Smooth muscle cell of the umbilical artery (primary cell): ENCODE measurements at places on chromosomes 16 and 17. TPM values are rescaled to one million over a fixed set of nuclear protein-coding genes. Genes with fewer than 3 reads are reported as not detected.

C1QTNF1 gene
- 271 and 283 TPM in 2 replicates for total RNA-seq

SEZ6L2 gene
- total RNA-seq, result 18.4 and 37.0 TPM in 2 replicates

TBC1D3H gene
- total RNA-seq, result not detected in 2 replicates

TERB1 gene
- total RNA-seq, result under 0.01 TPM in 1 of 2 replicates, not detected in the other
